ENCODE measurements at places on chromosomes 7 and 10.

DNA sequence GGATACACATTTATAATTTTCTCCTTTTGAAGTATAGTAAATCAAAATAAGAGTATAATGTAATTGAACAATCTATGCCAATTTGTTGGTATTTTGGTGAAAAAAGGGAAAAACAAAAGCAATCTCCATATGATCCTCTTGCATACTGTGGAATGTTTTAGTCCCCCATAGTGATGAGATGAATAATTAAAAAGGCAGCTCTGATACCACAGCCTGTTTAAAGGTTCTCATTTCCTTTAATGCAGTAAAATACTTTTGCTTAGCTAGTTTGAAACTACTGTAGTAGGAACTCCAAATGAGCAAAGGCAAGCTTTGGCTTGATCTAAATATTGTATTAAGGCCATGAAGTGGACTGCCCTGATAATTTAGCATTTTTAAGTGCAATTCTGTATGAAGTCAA, 77.6 kb downstream of the VTI1A start:
- DNase-seq = no peak

DNA sequence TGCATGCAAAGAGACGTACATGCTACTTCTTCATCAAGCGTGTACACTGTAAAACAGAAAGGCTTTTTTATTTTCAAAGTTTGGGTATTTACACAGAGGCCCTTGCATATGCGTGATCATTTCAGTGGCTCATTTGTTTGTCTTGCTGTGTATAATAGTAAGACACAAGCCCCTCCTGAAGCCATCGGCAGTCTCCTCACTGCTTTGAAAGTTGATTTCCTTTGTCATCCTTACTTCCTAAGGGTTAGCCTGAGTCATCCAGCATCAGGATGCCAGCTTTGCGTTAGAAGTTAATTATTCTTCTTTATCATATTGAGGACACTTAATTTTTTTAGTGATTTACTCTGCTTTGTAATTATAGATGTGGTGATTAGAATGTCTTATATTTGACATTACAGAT, 72.5 kb upstream of the CTBP2 start:
- DNase-seq = no peak

DNA sequence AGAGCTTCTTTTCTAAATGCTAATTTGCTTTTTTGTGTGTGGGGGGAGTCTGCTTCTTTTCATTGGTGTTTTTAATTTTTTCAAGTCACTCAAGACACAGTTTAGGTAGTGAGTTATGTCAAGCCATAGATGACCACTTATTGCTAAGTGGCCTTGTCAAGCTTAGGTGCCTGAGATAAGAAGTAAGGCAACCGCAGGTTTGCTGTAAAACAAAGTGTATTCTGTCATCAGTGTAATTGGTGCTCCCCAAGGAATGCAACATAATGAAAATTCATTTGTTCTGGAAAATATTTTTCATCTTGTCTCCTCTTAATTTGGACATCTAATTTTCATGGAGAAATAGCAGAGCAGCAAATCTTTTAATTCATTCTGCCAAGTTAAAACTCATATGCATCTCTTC, 249.6 kb downstream of the EXOC4 start:
- no peak for DNase-seq

DNA sequence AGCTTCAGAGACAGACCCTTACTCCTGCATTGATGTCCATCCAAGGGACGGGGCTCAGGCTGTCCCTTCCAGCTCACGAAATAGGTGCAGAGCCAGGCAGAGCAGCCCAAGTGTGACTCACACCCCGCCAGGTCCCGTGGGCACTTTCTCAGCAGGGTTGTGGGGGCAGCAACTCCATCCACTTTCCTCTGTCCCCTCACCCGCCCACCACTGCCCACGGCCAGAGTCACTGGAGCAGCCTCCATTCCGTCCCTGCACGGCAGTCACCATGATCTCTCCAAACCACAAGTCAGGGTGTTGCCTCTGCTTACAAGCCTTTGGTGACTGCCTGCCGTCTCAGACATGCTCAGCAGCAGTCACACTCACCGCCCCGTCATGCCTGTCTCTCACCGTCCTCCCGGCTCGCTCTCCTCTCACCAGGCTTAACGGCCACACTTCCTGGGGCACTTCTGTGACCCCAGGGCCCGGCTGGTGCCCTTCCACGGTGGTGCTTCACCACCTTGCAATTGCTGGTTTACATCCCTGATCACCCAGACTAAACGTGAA, 39.3 kb downstream of the CALML3 start:
- no peak for DNase-seq

DNA sequence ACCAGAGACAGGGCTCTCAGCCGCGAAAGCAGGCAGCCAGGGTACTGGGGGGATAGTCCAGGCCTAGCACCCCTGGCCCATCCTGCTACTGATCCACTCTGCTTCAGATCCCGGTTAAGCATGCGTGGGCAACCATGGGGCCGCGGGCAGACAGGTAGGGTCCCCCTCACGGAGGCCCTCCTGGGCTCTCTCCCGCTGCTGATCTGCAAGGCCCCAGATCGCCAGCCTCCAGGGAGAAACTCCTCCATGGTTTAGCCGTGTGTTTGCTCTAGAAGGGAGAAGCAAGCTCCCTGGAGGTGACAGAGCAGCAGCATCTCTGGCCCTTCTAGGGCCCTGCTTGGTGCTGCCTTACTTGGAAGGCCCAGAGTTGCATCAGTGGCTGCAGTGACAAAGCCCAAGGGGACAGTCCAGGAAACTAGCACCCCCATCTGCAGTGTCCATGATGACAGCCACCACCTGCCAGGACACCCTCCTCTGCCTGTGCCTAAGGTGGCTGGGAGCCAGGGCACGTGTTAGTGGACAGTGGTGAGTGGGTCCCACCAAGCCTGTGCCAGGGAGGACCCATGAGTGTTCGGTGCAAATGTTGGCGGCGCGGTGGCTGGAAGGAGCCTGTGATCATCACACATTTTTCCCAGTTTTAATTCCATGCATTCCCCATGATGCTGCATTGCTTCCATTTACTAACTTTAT, 29.2 kb downstream of the CALML5 start:
- no peak for DNase-seq

Data from left ventricle myocardium inferior (tissue), 1 donor.